ENCODE measurements at places on chromosomes 5 and 9.

- no peak for DNase-seq
Observed at GRCh38 chr5:39422728-39423285, 2.0 kb downstream of the DAB2 start.

- no peak for DNase-seq
Observed at GRCh38 chr5:118253225-118254061, 734.9 kb downstream of the DTWD2 start.

DNA sequence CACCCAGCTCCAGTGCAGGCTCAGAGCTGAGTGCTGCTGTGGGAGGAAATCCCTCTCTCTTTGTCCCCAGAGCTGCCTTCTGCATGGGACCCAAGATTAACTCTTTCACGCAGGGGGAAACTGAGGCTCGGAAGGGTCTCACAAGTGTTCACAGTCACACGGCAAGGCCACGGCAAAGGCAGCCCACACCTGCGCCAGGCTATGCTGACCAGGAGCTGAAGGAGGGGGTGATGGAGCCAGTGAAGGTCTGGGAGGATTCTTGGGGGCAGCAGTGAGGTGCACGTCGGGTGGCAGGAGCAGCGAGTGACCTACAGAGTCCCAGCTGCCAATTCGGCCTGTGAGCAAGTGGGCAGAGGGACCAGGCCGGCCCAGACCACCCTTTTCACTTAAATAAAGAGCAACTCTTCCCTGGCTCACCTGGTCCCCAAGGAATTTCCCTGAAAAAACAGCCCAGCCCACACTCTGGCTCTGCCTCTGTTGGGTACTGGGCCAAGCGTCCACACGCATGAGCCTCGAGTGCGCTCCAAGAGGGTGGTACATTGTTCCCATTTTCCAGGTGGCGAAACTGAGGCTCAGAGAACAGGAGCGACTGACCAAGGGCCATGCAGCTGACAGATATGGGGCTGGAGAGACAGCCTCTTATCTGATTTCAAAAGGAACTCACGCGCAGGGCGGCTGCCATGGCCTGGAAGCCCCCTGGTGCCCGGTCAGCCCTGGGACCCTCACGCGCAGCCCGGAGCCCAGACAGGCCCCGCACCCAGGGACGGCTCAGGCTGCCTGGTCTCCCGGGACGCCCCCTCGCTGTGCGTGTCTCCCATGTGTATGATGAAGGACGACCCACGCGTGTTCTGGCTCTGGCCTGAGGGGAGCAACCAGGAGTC, 28.2 kb downstream of the SARDH start:
- DNase-seq: no peak

- no peak for DNase-seq
Observed at GRCh38 chr9:7707934-7708333, 91.6 kb downstream of the DMAC1 start.

- no peak for DNase-seq
Observed at GRCh38 chr5:136810261-136810801, 445.0 kb upstream of the TRPC7 start.

DNA sequence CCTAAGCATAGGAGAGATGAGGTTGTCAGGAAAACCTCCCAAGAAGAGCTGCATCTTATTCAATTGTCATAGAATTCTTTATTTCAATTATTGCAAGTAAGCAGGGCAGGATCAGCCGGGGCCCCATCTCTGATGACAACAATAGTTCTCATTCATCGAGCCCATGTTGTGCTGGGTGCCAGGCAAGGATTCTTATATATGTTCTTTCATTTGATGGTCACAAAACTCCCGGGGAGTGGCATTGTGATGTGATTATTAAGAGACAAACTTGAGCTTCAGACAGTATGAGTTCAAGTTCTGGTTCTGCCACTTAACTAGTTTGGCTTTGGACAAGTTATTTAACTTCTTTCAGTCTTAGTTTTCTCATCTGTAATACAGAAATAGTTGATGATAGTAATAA, 8.5 kb downstream of the FUBP3 start:
- DNase-seq: no peak

Data from A549 (cell line).